ENCODE measurements at places on chromosomes 3 and 15.

DNA sequence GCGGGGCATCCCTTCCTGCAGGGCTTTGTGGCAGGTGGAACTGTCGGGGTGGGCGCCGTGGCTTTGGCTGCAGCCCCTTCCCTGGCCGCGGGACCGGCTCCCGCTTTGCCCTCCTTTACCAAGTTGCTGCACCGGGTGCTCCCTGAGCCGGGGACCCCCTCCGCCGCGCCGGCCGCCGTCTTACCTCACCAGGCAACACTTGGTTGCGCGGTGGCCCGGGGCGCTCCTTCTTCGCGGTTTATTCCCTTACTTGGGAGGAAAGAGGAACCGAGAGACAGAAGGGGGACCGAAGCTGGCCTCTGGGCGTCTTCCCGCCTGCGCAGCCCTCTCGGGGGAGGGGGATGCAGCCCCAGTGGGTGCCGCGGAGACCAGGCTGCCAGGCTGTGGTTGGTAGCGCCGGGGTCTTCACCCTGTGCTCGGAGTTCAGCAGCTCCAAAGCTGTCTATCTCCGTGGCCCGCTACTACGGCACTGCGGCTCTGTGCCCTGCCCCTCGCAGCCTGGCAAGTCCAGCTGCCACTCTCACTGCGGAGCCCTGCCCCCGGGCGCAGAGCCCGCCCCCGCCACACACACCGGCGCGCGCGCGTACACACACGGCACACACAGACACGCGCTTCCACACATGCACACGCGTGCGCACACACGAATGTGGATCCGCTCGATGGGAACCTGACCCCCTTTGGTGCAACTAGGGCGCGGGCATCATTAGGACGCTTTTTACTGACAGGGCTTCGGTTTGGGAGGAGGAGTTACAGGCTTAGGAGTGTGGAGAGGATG lies at the start of gene DGKG:
DGKG (minus strand) TSS at position 473 of the 775 bp plus-strand sequence. CDS start 41,775 bp downstream, outside the sequence.
- DNase-seq, result no peak

GRCh38 chr3:40211579-40211978 lies 97.9 kb upstream of the EIF1B start:
- DNase-seq, result no peak

GRCh38 chr15:75565062-75565970 lies 13.8 kb downstream of the PTPN9 start:
- no peak for DNase-seq

- no peak for DNase-seq
Measured at GRCh38 chr3:42699511-42699971, 3.1 kb downstream of the HHATL start.

DNA sequence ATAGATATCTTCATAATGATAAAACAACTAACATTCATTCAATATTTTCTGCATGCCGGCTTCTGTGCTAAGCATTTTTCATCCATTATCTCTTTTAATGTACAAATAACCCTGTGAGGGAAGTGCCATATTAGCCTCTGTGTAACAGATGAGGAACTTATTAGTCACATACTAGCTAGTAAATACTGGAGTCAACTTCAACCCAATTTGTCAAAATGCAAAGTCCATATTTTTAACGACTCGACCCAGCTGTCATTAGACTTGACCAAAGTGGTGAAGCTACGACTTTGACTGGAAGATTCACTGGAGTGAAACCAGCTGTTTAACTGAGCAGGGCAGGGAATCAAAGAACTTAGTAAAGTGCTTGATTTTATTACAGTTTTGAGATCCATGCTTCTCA lies 41.6 kb downstream of the PARP15 start:
- DNase-seq, result no peak

GRCh38 chr3:118527514-118528044 lies 507.1 kb downstream of the IGSF11 start:
- DNase-seq, result no peak

DNA sequence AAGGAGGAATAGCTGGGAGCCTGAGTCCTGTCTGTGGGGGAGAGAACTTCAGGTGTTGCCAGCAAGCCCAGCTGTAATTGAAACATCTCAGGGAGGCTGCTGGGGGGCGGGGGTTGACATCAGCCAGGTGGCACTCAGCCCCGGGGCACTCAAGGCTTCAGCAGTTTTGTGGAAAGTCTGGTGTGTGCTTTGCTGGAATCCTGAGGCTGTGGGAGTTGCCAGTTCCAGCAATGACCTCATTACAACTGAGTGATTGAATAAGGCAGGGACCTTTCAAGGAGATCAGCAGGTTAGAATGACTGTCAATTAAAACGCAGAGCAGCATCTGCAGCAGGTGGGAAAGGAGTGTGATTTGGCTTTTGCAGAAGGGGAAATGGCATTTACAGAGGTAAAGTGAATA lies 75.7 kb downstream of the FAM43A start:
- DNase-seq, result no peak

DNA sequence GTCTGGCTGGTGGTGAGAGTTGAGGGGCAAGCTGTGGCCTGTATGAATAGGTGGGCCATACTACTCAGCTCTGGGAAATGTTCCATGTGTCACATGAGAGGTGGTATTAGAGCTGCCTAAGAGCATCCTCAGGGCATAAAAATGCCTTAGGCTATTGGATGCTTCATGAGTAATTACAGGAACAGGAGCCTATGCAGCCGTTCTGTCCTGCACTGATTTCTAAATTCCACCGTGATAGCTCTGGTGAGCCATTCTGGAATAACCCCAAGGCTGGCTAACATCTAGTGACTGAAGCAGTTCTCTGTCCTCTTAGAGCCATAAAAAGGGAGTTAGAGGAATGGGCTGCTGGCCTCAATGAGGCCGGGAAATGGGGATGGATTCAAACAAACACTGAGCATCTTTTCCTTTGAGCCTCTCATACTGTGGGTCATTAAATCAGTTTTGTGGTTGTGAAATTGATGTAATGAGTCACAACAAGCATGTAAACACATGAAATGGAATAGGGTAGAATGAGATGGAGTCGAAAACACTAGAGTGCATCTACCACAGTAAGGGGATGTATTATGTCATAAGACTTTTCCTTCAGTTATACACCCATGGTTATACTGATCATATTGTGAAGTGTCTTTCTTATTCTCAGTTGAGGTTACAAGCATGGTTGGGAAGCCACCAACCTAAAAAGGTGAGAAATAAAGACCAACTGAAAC lies 41.0 kb downstream of the DGKG start:
- DNase-seq, result no peak

- DNase-seq, result no peak
Measured at GRCh38 chr3:56764904-56765547, 36.7 kb downstream of the ARHGEF3 start.

- DNase-seq, result no peak
Measured at GRCh38 chr3:53994986-53995603, 103.4 kb upstream of the SELENOK start.

GRCh38 chr15:68983961-68984481 lies 30.5 kb upstream of the NOX5 start:
- no peak for DNase-seq

Measured in stimulated activated CD8-positive, alpha-beta memory T cell treated with anti-CD3 and anti-CD28 coated beads, Interleukin-4, amount 100 ng/mL, for 1 hour (primary cell).